HuH-7.5 (cell line): ENCODE measurements at places on chromosomes 12 and 14.

DNA sequence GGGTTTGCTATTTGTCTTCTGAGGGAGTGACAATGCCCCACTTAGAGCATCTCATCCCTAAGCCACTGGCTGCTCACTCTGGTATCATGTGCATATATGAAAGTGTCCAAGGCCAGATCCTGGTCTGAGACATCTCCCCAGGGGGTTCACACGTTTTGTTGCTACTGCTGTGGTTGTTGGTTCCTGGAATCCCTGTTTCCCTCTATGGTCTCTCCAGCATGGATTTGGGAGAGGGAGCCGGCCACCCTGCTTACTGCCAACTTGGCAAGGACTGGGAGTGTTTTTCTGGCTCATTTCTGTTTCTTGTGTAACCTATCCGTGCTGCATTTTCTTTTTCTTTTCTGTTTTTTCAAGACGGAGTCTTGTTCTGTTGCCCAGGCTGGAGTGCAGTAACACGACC lies 101.3 kb upstream of the MAX start:
- DNase-seq: no peak

DNA sequence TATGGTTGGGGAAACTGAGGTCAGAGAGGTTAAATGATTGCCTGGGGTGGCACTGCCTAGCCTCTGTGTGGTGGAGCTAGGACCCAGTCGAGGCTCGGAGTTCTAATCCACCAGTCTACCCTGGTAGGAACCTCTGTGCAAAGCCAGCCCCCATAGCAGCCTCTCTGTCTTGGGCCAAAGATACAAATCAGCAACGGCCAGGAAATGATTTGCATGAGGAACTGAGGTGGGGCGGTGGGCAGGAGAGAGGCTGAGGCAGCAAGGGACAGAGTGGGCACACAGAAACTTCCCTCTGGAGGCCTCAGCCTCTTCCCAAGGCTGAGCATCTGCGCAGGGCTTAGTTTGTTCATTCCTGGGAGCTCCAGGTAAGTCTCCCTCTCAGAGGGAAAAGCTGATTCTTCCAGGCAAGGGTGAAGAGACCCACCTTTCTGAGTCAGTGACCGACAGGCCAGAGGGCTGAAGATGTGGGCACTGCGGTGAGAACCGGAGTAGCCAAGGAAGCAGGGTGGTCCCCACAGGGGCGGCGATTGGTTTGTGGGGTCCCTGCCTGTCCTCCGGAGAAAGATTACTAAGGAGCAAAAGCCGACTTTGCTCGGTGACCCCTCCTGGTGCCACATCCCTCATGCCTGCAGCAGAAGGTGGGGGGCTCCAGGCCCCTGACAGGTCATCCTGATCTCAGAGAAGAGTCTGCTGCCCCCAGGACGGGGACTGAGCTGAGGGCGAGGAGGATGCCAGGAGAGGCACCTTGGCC lies 134.6 kb downstream of the CACNA1C start:
- no peak for DNase-seq

DNA sequence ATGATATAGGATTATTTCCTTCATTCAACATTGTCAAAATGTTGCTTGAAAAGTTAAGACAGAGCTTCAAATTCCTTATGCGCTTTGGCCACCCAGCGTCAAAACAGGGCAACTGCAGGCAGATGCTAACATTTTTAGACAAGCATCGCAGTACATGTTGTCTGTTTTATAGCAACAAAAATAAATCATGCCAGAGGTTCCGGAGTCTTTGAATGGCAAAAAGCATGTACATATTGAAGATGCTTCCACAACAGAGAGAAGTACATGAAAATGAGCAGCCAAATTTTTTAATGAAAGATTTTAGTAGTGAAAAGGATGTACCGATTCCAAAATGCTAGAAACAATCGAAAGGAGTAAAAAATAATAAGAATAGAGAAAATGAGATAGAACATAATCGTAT lies 49.8 kb upstream of the USP15 start:
- DNase-seq: no peak

DNA sequence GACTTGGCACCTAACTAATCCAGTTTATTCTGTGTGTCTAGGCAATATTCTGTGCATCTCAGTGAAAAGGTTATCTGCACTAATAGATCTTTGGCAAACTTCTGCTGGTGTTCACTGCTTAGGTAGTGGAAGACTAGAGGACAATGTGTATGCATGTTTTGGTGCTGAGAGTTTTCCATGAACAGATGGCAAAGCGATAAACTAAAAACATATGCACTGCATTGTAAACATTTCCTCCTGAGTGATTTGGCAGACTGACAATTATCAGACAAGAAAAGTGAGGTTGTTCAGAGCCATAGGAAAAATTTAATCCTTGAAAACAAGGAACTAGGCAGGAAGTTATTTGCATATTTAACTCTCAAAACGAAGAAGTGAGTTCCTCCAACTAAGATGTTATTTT lies 400.4 kb downstream of the ATP23 start:
- DNase-seq: no peak

- no peak for DNase-seq
Measured at GRCh38 chr12:63961543-63961942, 117.0 kb downstream of the SRGAP1 start.

DNA sequence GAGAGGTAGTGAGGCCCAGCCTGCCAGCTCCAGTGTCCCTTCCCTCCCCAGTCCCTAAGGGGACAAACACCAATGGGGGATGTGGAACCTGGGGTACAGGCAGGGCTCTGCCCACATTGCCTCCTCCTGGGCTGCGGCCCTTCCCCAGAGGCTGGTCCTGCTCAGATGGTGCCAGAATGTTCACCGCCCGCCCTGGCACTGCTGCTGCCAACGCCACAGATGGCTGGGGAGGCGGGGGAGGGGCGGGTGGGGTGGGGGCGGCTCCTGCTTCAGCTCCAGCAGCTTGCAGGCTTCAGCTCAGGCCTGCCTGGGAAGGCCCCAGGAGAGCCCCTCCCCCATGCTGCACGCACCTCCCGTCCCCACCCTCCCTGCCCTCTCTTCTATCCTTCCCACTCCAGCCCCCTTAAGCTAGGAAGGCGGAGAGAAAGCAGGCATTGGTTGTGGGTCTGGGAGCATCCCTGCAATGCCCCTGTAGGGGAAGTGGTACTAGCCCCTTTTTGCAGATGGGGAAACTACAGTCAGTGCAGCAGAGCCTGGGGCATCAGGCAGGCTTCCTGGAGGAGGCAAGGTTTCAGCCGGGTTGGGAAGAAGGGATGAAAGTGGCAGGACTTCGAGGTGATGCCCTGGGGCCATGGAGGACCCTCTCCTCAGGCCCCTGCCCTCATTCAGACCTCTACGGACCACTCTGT lies 2.0 kb upstream of the BEGAIN start:
- DNase-seq: no peak

DNA sequence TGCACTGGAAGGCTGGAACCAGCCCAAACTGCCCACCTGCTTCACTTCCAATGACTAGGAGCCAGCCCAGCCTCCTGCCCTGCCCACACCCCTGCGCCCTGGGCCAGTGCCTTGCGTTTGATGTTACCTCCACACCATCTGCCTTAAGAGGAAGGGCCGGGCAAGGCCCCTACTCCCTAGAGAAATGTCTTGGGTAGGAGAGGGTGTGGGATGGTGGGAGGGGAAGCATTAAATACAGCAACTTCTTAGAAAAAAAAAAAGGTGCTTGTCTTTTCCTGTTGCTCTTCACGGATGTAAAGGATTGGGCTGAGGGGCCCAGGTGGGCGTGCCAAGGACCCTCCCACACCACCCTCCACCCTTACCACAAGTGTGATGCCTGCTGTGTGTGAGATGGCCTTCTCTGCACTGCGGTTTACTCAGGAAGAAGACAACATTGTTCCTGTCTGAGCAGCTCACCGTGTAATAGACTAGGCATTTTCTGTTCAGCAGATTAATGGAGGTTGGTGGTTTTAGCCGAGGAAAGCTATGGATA lies 99.9 kb downstream of the NINJ2 start:
- DNase-seq: no peak

- no peak for DNase-seq
Measured at GRCh38 chr12:111314953-111315539, 53.8 kb downstream of the PHETA1 start.

- DNase-seq: no peak
Measured at GRCh38 chr14:86627080-86627479, 1097.1 kb downstream of the FLRT2 start.

DNA sequence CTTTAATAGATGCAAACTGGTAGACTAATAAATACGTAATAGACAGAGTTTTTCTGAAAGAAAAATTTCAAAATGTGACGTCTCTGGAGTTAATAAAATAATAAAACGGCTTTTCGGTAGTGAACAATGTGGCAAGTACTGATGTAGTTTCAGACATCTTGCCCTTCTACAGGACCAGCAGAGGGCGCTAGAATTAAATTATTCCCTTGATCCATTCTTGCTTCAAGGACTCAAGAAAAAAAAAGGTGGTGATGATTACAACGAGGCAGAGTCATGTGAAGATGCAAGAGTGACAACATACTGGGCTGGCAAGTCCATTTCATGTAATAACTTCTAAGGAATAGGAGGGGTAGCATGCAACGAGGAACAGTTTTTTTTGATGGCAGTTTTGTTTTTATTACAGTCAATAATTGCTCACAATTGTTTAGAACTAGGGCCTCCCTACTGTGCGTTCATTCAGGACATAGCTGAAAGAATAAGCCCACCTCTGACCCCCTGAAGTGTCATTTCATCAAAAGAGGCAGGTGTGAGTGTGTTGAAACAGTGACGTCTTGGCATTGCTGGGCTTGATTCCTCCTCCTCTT lies 101.0 kb upstream of the GZMB start:
- no peak for DNase-seq

GRCh38 chr12:76489737-76490136 lies 69.8 kb downstream of the OSBPL8 start:
- DNase-seq: no peak

DNA sequence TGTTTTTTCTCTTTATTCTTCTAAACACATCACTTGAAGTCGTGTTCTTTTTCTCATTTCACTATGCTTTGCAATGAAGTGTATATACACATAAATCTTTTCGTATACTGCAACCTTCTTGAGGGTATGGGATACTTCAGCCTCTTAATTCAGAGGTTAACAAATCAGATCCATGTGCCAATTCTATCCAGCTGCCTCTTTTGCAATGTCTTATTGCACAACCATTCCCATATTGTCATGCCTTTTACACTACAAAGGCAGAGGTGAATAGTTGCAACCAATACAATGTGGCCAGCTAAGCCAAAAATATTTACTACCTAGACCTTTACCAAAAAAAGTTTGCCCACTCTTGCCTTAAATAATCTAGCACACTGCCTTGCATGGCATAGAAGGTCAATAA lies 224.5 kb upstream of the FOXG1 start:
- no peak for DNase-seq

DNA sequence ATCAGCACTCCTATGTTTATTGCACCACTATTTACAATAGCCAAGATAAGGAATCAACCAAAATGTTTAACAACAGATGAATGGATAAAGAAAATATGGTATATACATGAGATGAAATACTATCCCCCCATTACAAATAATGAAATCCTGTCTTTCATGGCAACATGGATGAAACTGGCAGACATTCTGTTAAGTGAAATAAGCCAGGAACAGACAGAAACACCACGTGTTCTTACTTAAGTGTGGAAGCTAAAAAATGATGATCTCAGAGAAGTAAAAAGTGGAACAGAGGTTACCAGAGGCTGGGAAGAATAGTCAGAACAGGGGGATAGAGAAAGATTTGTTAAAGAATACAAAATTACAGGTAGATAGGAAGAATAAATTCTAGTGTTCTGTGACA lies 113.7 kb upstream of the MDM1 start:
- DNase-seq: no peak
